ENCODE measurements at places on chromosomes 16 and 17.

DNA sequence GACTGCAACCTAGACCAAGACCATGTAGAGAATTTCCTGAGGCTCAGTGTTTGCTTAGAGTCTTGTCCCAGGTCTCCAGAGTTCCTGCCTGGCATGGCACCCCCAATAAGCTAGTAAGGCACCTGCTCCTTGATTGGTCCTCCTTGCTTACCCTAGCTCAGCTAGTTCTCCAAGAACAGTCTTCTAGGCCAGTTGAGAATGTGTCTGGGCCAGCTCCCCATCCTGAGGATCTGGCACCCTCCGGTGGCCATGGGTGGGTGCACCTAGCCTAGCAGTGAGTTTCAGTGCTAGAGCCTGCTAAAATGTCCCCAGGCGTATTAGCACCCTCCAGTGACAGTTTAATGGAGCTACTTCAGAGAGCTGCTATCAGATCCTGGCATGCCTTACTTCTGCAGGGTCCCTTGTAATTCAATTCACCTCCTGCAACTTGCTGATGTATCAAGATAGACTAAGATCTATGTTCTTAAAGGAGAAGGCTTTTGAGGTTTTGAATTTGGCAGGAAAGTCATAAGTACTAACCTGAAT, 44.4 kb upstream of the MED13 start:
- no peak for DNase-seq

- DNase-seq = no peak
Observed at GRCh38 chr17:48093341-48094045, 7.8 kb downstream of the CBX1 start.

DNA sequence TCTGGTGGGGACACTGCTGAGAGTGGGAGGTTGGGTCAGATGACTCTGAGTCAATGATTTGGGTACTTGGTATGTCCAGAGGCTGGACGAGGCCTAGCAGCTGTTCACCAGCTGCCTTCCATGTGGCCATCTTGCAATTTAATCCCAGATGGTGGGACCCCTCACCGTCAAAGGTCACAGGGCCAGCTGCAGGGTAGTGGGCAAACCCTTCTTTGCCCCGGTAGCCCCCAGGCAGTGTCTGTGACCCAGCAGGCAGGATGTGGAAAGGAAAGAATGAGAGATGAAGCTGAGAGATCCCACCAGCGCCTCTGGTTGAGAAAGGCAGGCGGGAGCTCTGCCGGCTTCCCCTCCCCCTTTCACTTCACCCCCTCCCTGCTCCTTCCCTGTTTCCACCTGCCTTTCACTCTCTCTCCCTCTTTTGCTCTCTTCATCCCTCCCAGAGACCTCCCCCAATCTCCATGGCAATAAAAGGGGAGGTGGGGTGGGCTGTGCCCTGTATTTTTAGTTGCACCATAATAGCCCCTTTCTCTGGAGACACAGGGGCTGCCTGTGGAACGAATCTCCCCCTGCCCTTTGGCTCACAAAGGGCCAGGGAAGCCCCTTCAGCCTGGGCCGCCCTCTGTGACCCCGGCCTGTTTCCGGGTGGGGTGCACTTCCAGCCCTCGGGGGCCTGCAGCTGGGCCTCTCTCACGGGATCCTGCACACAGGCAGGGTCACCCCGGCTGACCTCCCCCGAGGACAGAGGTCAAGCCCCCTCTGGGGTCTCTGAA, 20.2 kb downstream of the CDK5RAP3 start:
- no peak for DNase-seq

- peak; percentile 74 for DNase-seq
Observed at GRCh38 chr16:85151603-85152413, 39.5 kb upstream of the CIBAR2 start.

Measured in prostate gland (tissue), 2 donors.